ENCODE measurements at places on chromosomes 13 and 19.

- DNase-seq, result no peak
Measured at GRCh38 chr19:48613852-48614435, 932 bp downstream of the FAM83E start.

GRCh38 chr19:14022469-14022868, 5.5 kb upstream of the RLN3 start:
- DNase-seq, result no peak

GRCh38 chr19:18172331-18173053, 1.1 kb upstream of the IFI30 start:
- no peak for DNase-seq

DNA sequence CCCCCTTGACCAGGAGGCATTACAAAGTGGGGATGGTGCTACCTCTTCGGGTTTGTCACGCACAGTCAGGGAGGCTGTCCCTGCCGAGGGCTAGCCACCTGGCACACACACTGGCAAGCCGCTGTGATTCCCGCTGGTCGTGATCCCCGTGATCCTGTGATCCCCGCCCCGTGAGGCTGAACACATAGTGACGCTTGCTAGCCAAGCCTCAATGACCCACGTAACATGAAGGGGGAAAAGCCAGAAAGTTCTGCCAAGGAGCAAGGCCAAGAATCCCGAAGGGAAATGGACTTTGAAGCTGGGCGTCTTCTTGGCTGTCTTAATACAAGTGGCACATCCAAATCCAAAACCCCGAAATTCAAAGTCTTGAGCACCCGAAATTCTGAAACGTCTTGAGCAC, 13.7 kb downstream of the LDLR start:
- DNase-seq, result no peak

DNA sequence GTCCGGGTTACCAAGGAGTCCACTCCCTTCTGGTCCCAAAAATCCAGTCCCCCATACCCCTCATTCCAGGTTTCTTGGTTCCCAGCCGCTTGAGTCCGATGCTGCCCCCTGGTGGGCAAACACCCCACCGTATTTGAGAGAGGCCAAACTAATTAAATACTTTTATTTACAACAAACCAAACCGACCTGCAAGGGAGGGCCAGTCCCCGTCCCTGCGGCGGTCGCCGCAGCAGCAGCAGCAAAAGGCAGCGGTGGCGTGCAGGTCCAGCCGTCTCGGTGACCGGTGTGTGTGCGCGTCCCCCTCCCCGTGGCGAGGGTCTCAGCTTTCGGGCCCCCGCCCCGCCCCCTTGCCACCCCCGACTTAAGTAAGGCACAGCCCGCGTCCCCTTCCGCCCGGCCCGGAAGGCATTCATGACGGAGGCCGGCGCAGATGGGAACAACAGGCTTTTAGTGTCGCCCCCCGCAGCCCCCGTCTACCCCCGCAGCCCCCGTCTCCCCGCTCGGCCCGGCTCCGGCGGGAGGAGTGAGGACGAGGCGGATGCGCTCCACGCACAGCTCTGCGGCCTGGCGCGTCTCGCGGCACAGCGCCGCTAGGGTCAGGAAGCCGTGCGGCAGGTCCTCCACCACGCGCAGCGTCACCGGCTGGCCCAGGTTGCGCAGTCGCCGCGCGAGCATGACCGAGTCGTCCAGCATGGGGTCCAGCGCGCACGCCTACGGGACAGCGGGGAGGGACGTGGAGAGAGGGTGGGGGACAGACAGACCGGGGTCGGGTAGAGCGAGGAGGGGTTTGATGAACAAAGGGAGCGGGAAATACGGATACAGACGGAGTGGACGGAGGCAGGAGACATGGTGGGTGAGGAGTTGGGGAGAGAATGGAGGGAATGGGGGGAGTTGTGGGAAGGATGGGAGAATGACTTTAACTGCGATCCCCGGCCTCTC, 11.5 kb upstream of the CNFN start:
- peak; percentile 76 for DNase-seq

DNA sequence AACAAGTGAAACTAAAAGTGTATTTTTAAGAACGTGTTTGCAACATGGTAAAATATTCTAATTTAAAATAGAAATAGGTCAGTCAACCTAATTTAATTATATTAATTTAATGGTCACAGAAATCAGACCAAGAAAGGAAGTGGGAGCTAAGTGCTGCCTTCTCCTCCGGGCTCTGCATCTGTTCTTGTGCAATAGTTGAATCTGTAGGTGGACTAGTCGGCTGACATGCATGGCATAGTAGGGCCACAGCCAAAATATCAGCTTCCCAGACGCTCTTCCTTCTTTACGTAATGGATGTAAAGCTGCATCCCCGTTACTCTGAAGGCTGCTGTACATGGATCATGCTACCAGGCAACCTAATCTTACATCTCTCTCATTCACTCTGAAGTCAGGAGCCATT, 47.3 kb downstream of the COL4A1 start:
- no peak for DNase-seq

- DNase-seq, result no peak
Measured at GRCh38 chr19:49856574-49857021, 5.6 kb downstream of the PTOV1 start.

- DNase-seq, result no peak
Measured at GRCh38 chr19:10823690-10824089, 12.3 kb downstream of the TMED1 start.

- no peak for DNase-seq
Measured at GRCh38 chr19:11265785-11266236, 3.5 kb upstream of the DOCK6 start.

- no peak for DNase-seq
Measured at GRCh38 chr19:1261798-1262622, 7.1 kb upstream of the CIRBP start.

DNA sequence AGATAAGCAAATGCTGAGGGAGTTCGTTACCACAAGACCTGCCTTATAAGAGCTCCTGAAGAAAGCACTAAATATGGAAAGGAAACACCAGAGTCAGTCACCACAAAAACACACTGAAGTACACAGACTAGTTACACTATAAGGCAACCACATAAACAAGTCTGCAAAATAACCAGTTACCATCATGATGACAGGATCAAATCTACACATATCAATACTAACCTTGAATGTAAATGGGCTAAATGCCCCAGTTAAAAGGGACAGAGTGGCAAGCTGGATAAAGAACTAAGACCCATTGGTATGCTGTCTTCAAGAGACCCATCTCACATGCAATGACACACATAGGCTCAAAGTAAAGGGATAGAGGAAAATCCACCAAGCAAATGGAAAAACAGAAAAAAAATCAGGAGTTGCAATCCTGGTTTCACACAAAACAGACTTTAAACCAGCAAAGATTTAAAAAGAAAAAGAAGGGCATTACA, 26.6 kb downstream of the CCDC122 start:
- DNase-seq, result no peak

DNA sequence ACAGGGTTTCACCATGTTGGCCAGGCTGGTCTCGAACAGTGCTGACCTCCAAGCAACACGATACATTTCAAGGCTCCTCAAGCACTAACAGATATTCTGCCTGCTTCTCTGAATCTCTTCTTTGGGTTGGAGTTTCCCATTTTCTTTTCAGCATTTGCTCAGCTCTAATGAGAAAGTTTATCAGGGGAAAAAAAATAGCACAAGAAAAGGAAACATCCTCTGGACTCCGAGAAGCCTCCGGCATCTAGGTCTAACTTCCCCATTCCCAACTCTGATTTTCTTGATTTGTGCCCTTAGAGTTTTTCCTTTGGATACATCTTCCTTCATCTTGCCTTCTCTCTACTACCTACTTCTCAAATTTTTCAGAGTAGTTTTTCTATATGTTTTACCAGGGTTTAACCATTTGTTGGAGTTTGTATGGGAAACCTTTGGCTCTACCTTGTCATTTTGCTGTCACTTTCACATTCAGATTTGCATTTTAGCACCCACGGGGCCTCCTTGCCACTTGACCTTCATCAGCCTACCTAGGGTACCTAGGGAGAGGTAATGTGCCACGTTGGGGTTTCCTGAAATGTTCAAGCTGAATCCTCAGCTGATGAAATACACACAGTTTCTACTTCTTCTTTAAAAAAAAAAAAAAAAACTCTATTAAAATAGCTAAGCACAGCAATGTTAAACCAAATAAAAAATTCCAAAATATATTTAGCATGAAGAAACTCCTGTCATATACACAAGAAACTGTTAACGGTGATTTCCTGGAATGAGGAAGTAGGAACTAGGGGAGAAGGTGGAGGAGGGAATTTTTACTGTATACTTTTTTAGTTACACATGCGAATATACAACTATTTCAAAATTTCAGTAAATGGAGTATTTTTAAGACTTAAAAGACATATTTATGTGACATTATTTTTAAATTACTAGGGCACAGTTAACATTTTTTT, 5.1 kb upstream of the USP12 start:
- peak; percentile 60 for DNase-seq

GRCh38 chr13:26949701-26950502, 189.3 kb upstream of the GPR12 start:
- no peak for DNase-seq

DNA sequence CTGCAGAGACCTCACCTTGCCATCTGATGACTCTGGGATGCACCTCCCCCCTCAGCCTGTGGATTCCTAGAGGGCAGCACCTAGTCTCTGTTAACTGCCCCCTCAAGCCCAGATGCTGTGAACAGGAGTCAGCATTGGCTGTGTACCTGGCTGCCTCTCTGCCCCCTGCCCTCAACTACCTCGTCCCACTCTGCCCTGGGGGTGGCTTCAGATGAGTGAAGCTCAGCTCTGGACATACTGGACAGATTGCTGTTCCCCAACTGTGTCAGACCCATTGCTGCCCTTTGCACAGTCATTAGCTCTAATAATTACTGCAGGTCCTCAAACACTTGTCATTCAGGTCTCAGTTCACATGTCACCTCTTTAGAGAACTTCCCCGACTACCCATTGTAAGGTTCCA, 182.1 kb upstream of the TSHZ3 start:
- no peak for DNase-seq

DNA sequence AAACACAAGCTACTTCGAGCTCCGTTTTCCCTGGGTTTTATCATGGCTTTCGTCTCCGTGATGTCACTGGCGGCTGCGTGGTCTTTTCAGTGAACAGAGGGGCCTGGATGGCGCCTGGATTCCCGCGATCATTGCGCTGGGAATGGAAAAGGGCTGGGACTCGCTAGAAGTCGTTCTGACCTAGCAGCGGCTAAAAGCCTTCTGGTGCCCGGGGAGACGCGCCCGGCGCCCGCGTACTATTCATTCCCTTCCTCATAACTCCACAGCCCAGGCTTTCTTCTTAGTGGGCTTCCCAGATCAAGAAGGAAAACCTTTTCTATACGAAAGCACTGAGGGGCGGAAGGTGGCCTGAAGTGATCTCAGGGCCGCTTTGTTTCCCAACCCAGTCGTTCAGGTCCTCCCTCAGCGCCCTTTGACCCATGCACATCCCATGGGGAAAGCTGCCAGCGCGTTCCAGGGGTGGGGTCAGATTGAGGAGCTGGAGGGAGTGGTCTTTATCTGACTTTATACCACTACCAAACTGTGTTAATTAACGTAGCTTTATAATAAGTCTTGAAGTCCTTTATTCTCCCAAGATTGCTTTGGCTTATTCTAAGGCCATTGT, 96.6 kb downstream of the ELF1 start:
- DNase-seq, result no peak

Measured in suppressor macrophage treated with lipopolysaccharide for 4 hours (primary cell).